ENCODE measurements at places on chromosomes 16 and 17.

GRCh38 chr16:88034770-88035169 is 83.5 kb downstream of the BANP start:
- DNase-seq, result no peak

GRCh38 chr16:14057878-14058382 is 13.2 kb upstream of the MRTFB start:
- no peak for DNase-seq

DNA sequence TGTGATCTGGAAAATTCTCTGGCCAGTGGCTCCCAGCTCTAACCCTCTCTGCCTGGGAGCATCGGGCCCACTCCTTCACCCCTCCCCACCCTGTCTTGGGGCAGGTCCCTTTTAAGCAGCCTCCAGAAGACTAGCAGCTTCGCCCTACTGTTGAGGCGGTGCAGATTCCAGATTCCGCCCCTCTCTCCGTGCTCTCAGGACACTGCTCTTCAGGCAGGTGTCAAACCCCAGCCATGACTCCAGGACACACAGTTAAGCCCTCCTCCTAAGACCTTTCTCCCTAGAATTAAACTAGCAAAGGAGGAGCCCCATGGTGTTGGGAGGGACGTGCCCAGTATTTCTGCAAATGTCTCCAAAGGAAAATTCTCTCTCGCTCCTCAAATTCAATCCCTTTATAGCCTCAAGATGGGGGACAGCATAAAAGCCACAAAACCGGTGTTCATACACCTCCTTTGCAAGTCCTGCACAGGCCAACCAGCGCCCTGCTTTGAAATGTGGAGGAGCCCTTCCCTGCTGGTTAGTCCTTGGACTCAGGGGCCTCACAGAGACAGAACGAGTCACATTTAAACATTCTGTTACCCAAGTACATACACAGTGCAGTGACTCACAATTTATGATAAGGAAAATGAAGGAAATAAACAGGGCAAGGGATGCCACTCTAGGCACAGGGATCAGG is 7.2 kb downstream of the LPO start:
- DNase-seq, result no peak

DNA sequence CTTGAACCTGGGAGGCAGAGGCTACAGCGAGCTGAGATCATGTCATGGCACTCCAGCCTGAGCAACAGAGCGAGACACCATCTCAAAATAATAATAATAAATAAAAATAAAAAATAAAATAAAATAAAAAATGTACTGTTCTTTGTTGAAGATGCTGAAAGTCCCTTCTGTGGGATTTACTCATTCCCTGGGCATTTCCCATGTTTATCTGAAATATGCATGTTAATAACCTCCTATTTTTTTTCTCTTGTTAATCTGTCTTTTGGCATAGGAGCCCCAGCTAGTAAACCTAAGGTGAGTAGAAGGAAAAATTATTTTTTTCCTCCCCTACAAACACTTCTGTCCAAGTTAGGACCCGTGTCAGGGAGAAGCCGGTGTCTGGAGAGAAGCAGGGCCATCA is 34.4 kb downstream of the TMEM92 start:
- DNase-seq, result no peak

GRCh38 chr16:30054959-30055553 is 10.5 kb upstream of the ALDOA start:
- peak; percentile 24 for DNase-seq

DNA sequence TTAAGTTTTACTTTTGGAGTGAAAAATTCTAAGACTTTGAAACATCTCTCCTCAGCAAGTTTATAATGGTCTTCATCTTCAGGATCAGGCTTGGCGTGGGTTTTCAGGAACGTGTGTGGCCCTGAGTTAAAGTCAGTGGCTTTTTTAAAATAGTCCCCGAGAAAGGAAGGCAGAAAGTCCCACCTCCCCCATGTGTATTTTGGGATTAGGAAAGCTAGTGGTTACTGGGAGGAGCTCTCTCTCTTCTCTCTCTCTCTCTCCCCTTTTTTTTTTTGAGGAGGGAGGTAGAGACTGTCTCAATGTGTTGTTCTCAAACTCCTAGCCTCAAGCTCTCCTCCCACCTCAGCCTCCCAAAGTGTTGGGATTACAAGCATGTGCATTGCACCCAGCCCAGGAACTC is 213.2 kb downstream of the IRX3 start:
- DNase-seq, result no peak

- no peak for DNase-seq
These were observed 23.2 kb upstream of the CRYM start for GRCh38 chr16:21301168-21301894.

- no peak for DNase-seq
These were observed 47.8 kb downstream of the ERN1 start for GRCh38 chr17:64081802-64082799.

DNA sequence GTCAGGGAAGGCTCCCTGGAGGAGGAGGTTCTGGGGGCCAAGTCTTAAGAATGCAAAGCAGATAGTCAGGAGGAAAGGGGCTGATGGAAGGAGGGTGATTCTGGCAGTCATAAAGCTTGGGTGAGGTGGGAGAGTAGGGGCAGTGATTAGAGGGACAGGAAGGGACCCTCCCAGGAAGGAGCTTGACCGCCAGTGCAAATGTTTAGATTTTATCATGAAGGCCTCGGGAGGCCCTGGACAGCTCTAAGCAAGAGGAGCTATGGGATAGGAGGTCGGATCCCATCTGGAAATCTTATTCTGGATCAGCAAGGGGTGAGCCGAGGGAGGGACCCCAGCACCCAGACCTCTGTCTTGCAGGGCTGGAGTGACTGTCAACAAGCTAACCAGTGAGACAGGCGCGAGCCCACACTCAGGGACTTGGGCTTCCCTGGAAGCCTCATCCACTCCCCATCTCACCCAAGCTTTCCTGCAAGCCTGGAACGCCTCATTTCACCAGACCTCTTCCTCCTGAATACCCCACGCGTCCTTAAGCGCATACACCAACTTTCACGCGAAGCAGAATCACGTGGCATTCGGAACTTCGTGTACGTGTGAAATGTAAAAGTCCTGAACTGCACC is 52.0 kb upstream of the CBX4 start:
- no peak for DNase-seq

DNA sequence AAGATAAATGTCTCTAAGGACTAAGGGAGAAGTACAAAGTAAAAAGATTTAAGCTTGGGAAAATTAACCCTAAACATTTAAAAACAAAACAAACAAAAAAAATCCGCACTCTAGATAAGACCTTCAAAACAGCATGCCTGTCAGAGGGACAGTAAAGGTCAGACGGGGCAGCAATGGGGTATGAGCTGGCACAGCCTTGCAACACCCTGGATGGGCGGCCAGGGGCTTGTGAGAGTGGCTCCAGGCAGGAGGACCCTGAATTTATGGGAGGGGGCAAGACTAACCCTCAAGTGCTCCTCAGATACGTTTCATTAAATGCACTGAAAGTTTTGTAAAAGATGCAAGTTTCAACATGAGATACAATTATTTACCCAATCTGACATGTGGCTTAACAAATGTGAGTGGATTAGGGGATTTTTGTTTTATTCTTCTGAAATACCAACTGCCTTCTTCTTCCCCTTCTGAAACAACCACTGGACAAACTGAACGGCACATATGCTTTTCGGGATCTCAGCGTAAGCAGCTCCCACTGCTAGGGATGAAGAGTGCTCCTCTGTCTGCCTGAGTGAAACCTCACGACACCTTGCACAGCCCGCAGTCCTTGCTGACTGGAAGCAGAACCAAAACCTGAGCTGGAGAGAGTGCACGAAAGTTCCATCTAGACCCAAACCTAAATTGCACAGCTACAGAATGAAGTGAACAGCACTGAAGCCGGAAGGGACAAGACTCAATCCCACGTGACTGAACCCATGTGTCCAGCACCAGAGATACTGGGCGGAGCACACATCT is 128.4 kb downstream of the ANKRD11 start:
- DNase-seq, result no peak

- DNase-seq, result no peak
These were observed 67.9 kb downstream of the CEP95 start for GRCh38 chr17:64574646-64575045.

GRCh38 chr16:85680352-85680944 is 8.3 kb downstream of the GINS2 start:
- DNase-seq, result no peak

DNA sequence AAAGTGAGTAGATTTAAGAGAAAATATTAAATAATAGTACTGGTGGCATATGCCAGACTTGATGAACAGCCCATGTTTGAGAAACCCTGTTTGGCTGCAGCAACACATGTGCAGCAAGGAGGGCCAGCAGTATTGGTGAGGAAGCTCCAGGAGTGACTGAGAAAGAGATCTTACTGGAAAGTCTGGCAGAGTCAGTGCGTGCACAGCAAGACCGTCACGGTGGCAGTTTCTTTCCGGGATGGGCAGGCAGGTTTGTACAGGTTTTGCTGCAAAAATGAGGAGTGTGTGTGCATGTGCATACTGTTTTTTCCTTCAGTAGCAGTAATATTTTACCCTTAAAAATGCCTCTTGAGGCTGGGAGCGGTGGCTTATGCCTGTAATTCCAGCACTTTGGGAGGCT is 41.4 kb downstream of the KSR1 start:
- DNase-seq, result no peak

DNA sequence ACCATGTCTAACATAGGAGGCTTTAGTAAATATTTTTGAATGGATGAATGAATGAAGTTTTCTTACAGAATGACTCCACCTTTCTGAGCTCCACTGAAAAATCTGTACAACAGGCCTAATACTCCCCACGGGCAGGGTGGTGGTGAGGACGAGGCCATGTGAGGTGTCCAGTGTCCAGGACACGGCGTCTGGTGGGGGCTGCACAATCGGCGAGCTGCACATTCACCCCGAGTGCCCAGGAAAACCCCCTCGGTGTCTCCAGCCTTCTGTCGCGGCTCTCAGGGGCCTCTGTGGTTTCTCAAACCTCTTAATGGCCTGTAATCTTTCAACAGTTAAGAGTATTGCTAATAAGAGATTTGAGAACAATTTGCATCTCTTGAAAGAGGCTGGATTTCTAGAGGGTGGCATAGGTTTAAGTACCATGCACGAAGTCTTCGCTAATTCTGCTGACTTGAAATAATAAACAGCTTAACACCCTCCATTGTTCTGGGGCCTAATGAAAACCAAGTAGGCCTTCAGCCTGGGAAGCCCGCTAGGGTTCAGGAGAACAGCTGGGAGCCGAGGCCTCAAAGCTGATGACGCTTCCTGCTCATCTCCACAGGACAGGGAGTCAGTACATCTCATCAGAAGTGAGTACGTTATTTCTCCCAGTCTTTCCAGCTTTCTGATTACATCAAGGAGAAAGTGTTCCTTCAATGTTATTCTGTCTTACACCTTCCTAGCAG is 304.6 kb upstream of the FOXF1 start:
- DNase-seq, result no peak

- no peak for DNase-seq
These were observed 6.8 kb downstream of the ERAL1 start for GRCh38 chr17:28861393-28862203.

DNA sequence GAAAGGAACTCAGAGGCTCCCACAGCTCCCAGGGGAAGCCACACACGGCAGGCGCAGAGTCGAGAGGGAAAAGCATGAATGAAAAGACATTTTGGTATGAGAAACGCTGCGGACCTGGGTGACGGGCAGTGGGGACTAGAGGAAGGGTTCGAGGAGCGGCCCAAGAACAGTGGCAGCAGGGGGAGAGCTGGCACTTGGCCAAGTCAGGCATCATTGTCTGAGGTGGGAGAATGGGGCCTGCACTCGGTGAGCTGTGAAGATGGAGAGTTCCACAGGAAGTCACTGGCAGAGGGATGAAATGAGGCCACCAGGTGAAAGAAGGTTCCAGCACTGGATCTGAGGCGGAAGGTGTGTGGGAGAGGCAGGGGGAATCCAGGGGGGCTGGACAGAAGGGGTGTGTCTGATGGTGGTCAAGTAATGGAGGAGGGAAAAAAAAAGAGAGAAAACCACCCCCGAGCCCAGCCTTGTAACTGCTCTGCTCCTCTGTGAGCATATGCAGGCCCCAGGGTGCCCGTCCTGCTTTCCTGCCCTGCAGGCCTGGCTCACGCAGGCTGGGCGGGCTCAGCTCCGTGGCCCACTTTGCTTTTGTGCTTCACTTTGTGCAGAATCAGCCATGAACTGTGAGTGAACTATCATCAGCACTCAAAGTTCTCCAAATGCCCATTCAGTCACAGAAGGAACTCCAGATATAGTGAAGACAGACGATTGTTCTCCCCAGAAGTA is 31.8 kb downstream of the TMEM204 start:
- no peak for DNase-seq

- no peak for DNase-seq
These were observed 34.1 kb downstream of the VPS53 start for GRCh38 chr17:680529-680928.

GRCh38 chr16:85169333-85170065 is 57.2 kb upstream of the CIBAR2 start:
- DNase-seq, result no peak

GRCh38 chr16:900211-900610 is 70.6 kb downstream of the LMF1 start:
- no peak for DNase-seq

DNA sequence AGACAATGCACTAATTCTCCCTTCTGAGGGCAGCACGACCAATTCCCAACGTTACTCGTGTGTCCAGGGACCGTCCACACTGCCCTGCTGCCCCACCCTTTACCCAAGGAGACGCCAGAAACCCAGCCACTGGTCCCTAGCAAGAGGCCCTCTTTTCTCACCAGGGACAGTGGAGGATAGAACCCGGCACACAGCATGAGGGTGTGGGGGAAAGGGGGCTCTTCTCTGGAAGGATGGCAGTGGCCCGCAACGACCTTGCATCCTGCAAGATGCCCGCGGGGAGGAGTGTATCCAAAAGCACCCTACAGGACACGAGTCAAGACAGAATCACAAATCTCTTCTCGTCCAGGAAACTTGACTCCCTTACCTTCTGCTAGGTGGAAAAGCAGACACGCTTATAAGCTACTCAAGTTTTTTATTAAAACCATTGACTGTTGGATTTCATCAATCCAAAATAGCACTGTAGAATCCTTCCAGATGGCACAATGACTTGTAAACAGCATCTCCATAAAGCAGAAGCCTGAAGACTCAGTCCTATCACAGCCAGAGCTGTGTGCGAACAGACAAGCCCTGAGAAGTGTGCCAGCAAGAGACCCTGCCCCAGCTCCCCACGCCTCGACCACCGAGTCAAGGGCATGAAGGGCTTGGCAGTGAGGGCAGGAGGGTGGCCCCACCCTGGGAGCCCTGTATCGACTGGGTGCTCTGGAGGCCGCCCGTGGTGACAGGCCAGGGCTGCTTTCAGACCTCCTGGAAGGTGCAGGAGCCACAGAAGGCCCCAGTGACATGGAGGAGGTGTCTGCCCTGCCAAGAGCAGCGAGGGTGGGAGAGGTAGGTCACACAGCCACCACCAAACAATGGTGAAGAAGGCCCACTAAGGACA is 103.8 kb downstream of the ANKRD11 start:
- no peak for DNase-seq

Measured in stimulated activated CD4-positive, alpha-beta T cell treated with anti-CD3 and anti-CD28 coated beads, TNF-alpha, amount 100 ng/mL, for 1 hour (primary cell).